ENCODE measurements at places on chromosomes 12 and 14.
A peak's percentile ranks its signal among the peaks of the same experiment; 100 is the strongest.

GRCh38 chr14:86780461-86780860 is 1212.5 kb downstream of the GALC start:
- DNase-seq: no peak

DNA sequence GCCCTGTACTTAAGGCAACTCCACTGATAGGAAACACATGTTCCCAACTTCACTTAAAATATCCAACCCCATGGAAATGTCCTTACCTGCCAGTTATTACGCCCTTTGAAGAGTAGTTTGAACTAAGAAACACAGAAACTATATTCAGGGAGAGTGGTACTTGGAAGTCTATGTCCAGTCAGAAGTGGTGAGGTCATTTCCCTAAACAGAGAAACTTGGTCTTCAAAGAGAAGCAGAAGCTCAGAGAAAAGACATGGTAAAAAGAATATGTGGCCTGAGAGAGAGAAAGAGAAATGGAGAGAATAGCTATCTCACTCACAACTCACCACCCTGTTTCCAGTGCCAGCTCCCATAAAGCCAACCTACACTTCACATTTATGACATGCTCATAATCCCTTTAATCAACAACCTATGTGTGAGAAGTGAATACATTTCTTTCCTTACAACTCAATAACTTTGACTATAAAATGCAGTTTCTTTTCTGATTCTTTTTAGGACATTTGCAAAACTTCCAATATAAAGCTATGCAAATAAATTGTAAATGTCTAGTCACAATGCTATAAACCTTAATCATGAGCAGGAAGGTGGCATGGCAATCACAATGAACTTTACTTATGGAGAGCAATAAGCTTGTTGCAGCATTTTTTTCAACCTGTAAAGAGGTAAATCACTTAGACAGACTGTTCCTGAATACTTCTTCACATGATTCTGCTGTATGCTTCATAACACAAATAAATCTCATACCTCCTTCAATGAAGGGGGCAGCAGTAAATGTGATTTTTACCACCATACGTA is 67.1 kb downstream of the CPNE8 start:
- no peak for DNase-seq

- DNase-seq: no peak
These were observed 53.3 kb downstream of the BCAT1 start for GRCh38 chr12:24895612-24896011.

DNA sequence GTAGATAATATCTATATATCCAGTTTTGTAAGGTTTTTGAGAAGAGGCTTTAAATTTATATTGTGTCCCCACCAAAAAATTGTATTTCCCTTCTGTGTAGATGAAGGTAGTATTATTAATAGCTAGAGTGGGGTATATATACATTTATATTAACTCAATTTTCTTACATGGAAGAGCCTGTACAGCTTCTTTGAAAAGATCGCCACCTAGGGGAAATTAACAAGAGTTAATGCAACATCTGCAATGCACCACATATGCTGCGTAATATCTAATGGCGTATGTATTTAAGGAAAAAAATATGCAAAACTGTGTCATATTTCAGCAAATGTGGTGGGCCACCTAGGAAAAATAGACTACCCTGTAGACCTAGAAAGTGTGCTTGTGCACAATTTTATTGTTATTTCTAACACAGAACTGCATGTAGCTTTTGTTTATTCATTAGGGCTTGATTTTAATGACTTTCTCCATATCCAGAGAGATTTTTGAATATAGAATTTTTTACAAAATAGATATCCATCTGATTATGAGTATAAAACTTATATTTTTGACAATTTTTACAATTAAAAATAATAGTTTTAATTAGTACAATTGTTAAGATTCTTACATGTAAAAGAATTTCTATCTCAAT is 14.0 kb downstream of the CCER1 start:
- DNase-seq: peak; percentile 45

- no peak for DNase-seq
These were observed 237.1 kb downstream of the GPHN start for GRCh38 chr14:66745078-66745477.

DNA sequence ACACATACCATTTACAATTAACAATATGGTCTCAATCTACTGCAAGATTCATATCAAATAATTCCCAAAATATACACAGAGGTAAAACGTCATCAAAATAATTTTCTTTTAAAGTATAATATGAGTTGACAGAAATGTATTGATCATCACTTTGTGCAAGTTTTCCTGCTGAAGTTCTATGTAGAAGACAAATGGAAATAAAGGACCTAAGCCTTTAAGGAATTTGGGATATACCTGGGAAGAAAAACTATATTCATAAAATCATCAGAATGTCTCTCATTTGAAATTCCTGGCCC is 61.1 kb upstream of the DAAM1 start:
- DNase-seq: no peak

DNA sequence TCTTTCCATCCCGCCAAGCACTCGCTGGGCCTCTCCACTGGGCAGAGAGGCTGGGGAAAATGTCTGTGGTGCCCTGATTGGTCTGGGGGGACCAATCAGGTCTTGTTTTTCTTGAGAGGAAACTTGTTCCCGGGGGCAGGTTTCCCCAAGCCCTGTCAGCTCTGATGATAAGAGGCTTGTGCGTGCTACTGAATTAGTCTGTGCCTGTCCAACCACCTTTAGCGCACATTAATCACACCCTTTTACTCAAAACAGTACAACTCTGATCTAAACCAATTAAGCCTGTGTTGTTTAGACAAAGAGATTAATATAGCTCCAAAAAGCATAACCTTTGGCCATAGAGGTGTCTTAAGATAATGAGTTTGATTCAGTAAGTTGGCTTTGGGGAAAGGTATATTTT is 580.4 kb downstream of the VRK1 start:
- DNase-seq: no peak

DNA sequence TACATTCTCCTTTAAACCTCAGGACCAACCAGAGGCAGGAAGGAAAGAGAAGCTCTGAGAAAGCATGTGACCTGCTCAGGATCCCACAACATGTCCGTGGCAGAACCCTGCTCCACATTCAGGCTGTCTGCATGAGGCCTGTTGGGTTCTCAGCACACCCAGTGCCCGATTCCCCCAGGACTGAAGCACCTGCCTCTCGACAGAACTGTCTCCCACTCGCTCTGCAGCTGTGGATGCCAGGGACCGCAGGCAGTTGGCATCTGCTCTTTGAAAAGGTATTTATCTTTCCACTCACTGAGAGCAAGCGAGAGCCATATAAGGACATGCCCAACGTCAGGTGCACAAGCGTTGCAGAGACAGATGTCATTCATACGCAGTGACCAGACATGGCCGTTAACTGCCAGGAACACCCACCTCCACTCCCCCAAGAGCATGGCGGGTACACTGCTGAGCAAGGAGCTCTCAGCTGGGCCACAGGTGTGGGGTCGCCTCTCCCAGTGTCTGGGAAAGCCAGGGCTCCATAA is 18.9 kb downstream of the PITPNM2 start:
- peak; percentile 44 for DNase-seq

DNA sequence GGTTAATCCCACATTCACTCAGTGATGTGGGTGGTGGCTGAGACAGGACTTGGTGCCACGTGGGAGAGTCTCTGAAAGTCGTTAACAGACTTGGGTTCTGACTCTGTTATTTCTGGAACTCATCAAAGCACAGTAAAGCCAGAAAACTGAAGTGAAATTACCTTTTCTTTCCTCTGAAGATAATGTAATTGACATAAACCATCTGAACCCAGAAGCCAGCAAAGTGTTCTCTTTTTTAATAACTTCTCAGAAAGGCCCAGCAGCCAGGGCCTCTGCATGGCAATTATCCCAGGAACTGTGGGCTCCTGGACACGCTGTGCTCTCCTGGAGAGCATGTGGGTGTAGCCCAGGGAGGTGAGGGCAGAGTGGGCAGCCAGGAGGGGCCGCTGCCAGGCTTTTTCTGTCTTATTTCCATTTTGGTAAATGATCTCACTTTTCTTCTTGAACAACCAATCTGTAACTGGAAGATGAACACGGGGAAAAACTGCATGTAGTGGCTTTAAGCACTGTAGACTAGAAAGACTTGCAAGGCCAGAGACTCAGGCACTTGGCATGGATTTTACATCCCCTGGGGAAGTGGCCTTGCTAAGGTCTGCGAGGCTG is 444.1 kb upstream of the TMEM132C start:
- DNase-seq: no peak

DNA sequence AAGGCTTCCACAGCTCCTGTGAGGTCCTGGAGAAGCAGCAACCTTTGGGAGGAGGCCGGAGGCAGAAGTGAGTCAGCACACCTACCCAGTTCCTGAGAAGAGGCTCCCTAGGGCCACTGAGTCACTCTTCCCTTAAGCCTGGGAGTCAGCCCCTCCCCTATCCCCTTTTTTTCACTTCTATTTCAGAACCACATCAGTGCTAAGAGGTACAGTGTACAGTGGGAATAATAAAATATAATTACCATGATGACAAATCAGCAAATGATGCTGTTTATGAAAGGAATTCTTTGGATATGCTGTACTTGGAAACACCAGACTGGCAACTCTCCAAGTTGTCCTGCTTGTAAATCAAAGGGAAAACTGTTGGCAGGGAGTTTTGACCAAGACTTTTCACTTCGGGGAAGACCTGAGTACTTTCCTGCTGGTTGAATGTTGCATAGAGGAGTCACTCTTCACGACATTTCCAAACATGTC is 7.8 kb upstream of the TBPL2 start:
- no peak for DNase-seq

DNA sequence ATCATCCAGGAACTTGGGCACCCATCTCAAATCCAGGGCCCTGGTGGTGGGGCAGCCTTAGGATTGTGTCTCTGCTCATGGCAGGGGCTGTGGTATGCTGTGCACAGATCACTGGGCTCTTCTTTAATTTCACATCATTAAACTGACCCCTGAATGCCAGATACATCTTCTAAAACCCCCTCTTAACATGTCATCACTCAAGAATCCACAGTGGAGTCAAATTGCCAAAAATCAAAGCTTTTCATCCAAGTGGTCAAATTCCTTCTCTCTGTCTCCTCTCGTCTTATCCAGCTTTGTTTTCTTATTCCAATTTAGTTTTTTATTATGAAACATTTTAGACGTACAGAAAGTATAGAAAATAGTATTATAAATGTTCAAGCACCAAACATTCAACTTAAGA is 97.5 kb downstream of the ADCK1 start:
- DNase-seq: no peak

DNA sequence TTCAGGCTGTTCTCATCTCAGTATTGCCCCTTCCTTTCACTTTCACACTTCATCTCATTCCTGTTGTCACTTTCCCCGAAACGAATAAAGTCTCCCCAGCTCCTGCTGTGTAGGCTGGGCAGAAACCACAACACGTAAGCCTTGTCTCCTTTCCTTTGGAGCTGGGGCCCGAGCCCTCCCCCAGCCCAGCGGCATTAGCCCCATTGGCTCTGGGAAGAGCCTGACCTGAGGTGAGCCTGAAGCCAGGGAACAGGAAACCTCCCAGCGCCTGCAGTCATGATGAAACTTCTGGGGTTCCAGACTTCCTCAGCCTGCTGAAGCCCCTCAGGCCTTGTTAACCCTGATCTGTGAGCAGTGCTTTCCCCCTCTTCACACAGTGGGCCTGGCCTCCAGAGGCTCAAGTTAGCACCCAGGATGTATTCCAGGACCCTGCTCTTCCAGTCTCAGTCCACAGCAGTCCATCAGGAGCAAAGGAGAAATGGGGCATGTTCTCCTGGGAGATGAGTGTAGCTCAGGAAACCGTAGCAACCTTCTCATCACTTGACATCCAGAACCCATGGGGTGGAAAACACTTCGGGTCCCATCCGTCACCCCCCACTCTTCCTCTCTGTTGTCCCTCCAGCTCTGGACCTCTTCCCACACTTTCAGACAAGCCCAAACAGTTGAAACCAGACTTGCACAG is 21.8 kb downstream of the VASH1 start:
- DNase-seq: no peak

GRCh38 chr14:99506276-99506675 is 25.1 kb downstream of the CCNK start:
- DNase-seq: no peak

Measured in NCI-H524 treated with DMSO at 0.1 percent for 48 hours (cell line).